Fibroblast of the conjunctiva (primary cell): ENCODE measurements at places on chromosomes 3 and 15.
A peak's percentile ranks its signal among the peaks of the same experiment; 100 is the strongest.

- no peak for DNase-seq
Measured at GRCh38 chr3:138688871-138689299, 80.3 kb downstream of the FAIM start.

DNA sequence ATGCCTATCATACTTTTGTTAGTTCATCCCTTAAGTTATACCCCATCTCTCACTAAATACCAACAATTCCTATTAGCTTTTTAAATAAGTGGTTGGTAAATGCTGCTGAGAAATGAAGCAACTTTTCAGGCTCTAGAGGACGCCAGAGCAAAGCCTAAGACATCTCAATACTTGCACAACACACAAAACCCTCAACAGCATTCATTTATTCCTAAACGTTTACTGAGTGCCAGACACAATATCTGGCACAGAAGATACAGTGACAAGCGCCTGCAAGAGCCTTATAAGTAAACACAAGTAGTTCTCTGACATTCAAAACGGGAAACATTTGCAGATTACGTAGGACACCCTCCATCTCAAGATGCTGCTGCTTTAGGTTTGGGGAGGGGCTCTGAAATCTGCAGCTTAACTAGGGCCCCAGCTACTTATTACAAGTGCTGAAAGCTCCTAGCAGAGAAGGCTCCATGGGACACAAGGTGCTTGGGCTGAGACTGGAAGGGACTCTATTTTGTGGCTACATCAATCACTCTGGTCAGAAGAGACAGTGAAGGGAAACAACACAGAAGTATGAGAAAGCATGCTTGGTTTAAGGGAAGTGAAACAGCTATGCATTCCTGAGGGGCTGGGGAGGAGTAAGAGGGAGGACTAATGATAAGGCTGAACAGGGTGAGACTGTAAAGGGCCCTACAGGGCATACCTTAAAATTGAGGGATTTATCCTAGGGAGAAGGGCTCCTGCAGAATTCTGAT is 311.3 kb downstream of the PLCL2 start:
- DNase-seq: peak; percentile 31

DNA sequence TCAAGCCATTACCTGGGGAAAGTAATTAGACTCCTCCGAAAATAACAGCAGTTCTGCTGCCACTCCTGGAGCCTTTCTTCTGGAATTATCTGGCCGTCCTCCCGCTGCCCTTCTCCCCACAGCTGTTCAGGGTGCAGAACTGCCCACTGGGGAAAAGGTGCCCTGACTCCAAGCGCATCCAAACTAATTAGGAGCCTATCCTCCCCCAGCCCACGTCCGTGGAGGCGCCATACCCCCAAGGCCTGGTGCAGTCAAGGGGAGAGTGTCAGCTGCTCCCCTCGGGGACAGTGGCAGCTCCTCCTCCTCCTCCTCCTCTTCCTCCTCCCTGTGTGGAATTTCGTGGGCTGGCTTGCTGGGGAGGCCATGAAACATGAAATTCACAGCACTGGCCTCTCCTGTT is 177.2 kb downstream of the XXYLT1 start:
- DNase-seq: no peak

DNA sequence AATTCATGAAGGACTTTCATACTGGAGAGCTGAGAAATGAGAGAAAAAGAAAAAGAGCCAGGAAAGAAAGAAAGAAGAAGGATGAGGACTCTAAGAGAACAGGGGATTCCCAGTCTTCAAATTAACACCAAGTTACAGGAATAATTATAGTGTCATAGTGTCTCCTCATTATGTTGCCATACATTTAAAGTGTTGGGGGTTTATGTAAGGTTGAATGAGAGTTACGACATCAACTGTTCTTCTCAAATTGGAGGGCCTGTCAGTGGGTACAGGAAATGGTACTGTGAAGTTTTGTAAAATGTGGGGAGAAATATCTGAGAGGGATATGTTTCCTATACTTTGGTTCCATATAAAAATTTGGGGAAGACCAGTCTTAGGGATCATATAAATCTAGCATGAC is 12.3 kb upstream of the CD200 start:
- DNase-seq: no peak

- DNase-seq: no peak
Measured at GRCh38 chr15:100803171-100803440, 76.5 kb upstream of the ALDH1A3 start.

DNA sequence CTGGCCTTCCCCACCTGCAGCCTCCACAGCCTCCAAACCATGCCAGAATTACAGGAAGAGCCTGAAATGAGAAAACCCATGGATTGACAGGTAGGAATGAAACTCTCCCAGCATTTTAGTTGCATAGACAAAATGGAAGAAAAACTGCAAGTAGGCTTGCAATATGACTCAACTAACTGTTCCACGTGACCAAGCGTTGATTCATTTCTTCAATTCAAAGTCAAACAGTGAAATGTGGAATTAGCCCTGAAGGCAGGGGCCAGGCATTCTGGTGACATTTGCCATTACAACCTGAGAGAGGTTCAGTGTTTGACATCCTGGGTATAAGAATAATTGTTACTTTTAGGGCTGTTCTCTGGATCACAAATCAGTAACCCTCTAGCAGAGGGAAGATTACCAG is 676.5 kb upstream of the CFAP20DC start:
- no peak for DNase-seq

DNA sequence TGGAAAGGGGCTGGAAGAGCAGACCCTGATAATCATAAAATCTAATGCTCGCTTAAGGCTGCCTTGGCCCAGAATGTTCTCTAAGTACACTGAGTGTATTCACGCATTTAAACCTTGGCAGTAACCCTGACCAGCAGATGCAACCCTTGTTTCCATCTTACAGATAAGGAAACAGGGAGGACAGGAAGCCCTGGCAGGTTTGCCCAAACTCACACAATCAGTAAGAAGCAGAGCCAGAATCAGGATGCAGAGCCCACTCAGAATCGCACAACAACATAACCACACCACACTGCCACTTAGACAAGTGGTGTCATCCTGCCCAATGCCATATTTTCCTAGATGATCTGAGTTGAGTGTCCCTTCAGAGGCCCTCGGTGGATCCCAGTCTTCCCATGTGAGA is 214.5 kb upstream of the HES1 start:
- no peak for DNase-seq

GRCh38 chr3:32297366-32297765 is 58.9 kb downstream of the CMTM8 start:
- no peak for DNase-seq

GRCh38 chr15:90610190-90610589 is 80.5 kb downstream of the CRTC3 start:
- DNase-seq: no peak

DNA sequence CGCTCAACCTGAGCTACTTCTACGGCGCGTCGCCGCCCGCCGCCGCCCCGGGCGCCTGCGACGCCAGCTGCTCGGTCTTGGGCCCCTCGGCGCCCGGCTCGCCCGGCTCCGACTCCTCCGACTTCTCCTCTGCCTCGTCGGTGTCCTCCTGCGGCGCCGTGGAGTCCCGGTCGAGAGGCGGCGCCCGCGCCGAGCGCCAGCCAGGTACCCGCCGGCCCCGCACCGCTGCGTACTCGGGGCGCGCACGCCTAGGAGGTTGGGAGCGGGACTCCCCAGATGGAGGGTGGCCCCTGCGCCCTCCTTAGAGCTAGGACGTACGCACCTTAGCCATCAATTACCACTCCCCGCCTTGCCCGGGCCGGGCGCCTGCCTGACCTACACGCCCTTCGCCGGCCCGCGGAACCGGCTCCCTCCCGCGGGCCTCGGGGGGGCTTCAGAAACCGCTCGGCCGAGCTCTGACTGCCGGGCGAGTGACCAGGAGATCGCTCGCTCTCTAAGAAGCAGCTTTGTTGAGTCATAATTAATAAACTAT is 466 bp downstream of the NFKBIZ start:
- DNase-seq: no peak

- no peak for DNase-seq
Measured at GRCh38 chr3:15431256-15431837, 3.9 kb downstream of the EAF1 start.

DNA sequence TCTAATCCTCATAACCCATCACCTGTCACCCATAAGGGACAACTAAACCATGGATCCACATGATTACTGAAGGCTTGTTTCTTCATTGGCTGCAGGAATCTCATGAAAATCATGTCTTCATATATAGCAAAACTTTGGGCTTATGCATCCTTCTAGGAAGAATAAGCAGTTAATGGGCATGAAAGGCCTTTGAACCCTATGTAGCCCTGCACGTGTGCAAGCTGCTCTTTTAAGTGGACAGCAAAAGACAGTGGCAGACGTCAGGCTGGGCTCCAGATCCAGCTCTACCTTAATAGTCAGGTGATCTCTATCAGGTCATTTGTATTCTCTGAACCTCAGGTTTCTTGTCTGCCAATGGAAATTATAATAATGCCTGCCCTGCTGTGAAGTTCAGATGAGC is 18.9 kb downstream of the CYP19A1 start:
- no peak for DNase-seq

GRCh38 chr15:28185148-28185895 is 86.2 kb upstream of the OCA2 start:
- no peak for DNase-seq
